ENCODE measurements at places on chromosomes 12 and 14.

DNA sequence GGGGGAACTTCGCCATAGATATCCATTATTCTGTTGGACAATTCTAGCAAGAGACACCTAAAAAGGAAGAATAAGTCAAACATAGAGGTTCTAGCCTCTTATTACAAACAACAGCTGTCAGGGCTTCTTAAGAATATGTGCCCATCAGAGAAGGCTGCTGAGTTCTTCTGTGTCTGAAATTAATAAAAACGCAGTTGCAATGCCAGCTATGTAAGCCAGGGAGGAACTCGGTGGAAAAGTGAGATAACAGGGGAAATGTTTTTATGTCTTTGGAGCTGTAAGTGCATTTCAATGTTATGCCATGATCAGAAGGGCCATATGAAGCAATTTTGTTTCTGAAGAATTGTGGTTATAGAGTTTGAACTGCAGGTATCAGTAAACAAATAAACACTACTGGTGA, 95.0 kb downstream of the SYT1 start:
- no peak for DNase-seq

DNA sequence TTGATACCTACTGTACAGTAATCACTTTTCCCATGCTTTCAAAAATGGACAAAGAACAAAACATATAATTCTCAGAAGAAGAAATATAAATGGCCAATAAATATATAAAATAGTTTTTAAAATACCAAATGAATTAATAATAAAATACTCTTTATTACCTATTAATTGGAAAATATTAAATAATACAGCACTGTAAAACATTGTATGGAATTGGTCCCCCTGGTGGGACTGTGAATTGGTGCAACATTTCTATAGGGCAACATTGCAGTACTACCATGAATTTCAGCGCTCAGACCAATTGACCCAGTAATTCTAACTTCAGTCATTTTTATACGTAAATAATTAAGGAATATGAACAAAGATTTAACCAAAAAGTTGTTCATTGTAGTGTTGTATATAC, 162.6 kb downstream of the PELI2 start:
- DNase-seq, result no peak

DNA sequence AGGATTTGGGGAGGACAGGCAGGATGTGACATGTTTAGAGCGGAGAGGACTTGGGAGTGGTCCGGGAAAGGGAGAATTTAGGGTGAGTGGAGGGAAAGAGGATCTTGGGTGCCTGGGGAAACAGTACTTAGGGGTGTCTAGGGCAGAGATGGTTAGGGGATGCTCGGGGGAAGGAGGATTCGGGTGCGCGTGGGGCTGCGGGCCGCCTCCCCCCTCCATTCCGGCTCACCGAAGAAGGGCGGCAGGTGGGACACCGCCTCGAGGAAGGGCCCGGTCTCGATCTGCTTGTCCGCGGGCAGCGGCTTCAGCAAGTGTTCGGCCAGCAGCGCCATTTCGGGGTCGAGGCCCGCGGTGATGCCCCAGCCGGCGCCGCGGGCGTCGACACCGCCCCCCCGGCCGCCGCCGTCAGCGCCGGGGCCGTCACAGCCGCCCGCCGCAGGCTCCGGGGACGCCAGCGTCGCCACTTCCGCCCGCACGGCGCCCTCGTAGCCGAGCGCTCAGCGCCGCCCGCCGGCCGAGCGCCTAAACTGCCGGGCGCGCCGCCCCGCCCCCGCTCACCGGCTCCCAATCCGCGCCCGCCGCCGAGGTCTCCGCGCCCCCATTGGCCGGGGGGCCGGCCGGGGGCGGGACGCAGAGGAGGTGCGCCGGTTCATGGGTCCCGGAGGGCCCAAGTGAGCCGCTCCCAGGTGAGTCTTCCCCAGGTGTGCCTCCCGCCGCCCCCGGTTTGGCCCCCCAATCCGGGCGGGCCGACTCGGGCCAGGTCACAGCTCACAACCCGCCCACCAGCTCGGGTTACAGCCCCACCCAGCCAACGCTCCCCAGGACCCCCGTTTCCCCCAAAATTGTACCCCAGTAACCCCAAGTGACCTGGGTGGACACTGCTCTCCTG, at the start of gene GLTP:
Gene GLTP, minus strand, starts transcription at position 499 of the 889 bp plus-strand sequence. Its CDS starts 167 bp downstream, at position 332.
- DNase-seq, result peak; percentile 76

GRCh38 chr12:3130057-3130830, 53.1 kb downstream of the TSPAN9 start:
- no peak for DNase-seq

DNA sequence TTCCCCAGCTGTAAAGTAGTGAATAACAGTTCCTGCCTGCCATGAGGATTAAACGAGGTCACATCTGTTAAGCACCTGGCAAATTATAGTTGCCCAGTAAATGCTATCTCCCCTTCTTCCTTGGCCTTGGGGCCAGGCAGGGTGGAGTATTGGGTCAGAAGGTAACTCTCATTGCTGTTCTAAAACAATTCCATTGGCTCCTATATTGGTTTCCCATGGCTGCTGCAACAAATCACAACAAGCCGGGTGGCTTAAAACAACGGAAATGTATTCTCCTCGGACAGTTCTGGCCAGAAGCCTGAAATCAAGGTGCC, 31.9 kb downstream of the MMAB start:
- no peak for DNase-seq

DNA sequence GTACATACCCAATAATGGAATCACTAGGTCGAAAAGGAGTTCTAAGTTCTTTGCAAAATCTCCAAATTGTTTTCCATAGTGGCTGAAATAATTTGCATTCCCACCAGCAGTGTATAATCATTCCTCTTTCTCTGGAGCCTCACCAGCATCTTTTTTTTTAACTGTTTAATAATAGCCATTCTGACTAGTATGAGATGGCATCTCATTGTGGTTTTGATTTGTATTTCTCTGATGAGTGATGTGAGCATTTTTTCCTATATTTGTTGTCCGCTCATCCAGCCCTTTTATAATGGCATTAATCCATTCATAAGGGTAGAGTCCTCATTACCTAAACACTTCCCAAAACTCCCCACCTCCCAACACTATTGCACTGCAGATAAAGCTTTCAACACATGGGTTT, 278.3 kb downstream of the SEC23A start:
- no peak for DNase-seq

GRCh38 chr12:5220099-5220498, 176.4 kb downstream of the KCNA5 start:
- no peak for DNase-seq

DNA sequence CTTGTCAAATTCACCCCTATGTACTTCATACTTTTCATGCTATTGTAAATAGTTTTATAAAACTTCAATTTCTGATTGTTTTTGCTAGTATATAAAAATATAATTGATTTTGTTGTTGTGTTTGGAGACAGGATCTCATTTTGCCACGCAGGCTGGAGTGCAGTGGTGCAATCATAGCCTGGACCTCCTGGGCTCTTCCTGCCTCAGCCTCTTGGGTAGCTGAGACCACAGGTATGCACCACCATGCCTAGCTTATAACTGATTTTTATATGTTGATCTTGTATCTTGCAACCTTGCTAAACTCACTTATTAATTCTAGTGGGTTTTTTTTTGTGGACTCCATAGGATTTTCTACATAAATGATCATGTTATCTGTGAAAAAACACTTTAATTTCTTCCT, 23.5 kb downstream of the ATP5MC2 start:
- no peak for DNase-seq

DNA sequence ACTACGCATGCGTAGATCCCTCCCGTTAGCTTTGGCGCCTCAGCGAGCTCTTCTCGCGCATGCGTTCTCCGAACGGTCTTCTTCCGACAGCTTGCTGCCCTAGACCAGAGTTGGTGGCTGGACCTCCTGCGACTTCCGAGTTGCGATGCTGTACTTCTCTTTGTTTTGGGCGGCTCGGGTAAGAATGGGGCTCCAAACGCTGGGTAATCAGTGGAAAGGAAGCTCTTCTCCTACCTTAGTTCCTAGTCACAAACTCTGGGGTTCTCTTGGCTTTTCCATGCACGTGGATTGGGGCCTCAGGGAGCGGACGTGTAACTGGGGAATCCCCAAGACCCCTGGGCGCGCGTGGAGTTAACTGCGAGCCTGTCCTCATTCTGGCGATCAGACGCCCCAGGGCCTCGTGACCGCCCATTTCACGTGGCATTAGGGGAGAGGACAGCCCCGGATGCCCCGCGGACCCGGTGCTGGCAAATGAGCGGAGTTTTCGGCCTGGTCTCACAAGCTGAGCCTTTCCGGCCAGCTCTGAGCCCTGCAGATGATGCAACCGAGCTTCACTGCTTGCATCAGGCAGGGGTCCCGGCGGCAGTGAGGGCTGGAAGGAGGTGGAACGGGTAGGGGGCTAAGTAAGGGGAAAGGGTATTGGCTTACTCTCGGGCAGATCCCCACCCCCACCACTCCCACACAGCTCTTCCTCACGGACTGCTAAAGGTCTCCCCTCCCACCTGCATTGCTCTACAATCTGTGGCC, at the start of gene SHMT2:
Gene SHMT2, plus strand, starts transcription at position 78 of the 747 bp plus-strand sequence. Its CDS starts 68 bp downstream, at position 146.
- DNase-seq, result peak; percentile 94

DNA sequence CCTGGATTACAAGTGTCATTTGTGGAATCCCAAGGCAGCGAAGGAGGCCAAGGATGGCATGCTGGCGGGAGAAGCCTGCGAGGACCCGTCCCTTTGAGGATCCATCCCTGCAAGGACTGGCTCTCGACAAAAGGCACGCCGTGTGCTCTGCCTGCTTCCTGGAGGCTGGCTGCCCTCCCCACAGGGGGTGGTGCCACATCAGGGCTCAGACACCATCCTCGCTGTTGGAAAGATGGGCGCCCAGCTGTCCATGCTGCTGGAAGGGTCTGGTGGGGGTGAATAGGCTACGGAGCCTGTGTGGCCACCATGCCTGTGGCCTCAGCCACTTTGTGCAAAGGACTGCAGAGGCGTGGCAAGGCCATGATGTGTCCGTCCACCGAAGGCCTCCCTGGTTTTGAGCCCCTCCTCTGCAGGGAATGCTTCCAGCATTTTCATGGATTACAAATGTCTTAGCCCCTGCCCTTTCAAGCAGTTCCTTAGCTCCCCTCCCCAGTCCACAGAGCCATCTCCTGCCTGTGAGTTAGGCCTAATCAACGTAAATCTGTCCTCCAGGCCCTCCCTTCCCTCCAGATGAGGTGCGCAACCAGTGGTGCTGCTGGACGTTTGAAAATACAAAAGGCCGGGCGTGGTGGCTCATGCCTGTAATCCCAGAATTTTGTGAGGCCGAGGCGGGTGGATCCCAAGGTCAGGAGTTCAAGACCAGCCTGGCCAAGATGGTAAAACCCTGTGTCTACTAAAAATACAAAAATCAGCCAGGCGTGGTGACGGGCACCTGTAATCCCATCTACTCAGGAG, 22.1 kb downstream of the ZBTB42 start:
- no peak for DNase-seq

DNA sequence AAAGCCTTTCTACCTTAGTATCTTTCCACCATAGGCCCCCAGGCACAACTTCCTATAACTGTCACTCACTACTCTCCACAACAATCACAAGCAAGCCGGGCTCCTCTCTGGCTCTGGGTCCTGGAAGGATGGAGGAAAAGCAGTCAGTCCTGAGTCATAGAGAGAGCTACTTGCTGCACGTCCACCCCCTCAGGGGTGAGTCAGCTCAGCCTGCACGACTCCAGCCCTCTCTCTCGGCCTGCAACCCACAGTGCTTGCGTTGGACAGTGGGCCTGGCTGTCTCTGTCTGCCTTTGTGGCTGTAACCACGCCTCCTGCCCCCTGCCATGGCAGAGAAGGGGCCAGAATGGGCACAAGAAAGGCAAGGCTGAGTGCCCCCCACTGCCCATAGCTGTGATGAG, 154.1 kb upstream of the FKBP4 start:
- DNase-seq, result no peak

DNA sequence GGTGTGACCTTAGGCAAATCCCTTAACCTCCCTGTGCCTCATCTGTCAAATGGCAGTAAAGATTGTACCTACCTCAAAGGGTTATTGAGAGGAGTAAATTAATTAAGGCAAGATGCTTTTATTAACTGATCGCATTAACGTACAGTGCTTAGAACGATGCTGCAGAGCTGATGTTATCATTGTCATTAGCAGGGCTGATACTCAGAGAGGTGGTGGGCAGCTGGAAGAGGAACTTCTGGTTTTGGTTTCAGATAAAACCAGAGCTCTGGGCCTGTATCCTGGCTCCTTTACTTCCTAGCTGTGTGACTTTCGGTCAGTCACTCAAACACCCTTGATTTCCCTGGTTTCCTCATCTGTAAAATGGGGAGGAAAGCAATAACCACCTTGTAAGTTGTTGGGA, 55.1 kb downstream of the CALM1 start:
- DNase-seq, result no peak

DNA sequence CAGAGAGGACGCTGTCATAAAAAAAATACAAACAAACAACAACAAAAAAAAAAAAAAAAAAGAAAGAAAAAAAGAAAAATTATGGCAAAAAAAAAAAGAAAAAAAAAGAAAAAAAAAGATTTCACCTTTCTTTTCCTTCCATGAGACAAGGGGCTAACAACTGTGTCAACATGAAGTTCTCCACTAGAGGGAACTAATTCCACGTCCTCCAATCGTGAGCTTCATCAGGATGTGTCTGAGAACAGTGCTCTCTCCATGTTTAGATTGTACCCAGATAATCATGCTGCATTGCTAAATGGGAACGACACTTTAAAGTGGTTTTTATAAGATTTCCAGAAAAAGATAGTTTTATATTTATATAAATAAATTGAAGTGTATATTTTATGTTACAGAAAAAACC, 96.2 kb upstream of the PTPRB start:
- no peak for DNase-seq

DNA sequence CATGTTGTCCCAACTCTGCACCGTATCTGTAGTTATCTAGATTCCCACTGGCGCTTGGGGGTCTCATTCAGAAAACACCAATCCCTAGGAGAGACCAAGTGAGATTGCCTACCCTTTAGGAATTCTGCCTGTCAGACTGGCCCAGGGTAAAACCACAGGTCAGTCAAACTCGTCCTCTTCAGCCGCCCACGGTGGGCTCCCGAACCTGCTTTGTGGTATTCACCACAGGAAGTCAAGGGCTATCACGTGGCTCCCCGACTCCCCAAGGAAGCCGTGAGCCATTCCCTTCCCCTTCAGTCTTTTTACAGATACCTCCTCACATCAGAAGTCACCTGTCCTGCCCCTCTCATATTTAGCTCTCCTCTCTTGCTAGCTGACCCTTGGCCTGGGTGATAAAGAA, 159.9 kb downstream of the EGLN3 start:
- no peak for DNase-seq

- no peak for DNase-seq
These were observed 12.3 kb downstream of the RNASE9 start for GRCh38 chr14:20548414-20549158.

GRCh38 chr12:109736552-109737108, 23.0 kb downstream of the FAM222A start:
- DNase-seq, result no peak

GRCh38 chr12:68342966-68343365, 10.8 kb upstream of the MDM1 start:
- no peak for DNase-seq

DNA sequence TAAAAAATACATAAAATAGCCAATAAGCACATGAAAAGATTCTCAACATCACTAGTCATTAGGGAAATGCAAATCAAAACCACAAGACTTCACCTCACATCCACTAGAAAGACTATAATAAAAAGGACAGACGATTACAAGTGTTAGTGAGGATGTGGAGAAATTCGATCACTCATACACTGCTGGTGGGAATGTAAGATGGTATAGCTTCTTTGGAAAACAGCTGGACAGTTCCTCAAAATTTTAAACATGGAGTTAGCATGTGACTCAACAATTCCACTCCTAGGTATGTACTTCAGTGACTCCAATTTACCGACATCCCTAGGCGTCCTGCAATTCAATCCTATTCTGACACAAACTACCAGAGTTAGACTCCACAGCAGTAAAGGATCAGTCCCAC, 13.7 kb downstream of the TRIM9 start:
- DNase-seq, result no peak

All from stimulated activated CD4-positive, alpha-beta T cell treated with anti-CD3 and anti-CD28 coated beads, Interleukin-12 subunit alpha, Interleukin-12 subunit beta, amount 100 ng/mL, for 24 hours (primary cell).